ENCODE measurements at places on chromosomes 4 and X.

DNA sequence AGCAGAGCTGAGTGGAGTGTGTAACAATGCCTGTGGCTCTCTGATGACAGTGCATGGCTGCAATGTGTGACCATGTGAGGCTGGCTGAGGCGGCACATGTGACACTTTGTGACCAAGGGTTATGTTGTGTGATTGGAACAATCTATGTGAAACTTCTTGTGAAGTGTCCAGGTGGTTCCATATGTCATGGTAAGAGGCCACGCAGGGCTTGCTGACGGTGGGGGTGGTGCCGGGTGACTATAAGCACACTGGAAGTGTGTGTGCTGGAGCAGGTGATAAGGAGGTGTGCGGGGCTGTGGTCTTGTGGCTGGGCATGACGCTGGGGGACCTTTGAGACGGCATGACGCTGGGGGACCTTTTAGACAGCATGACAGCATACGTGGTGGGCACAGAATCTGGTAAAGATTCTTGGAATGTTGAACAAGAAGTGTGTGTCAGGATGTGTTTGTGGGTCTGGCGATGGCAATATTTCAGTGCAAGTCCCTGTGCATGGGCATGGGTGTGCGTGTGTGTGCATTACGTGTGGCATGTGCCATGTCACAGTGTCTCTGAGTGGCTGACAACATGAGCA, 7.4 kb upstream of the HDAC6 start:
- no peak for DNase-seq

DNA sequence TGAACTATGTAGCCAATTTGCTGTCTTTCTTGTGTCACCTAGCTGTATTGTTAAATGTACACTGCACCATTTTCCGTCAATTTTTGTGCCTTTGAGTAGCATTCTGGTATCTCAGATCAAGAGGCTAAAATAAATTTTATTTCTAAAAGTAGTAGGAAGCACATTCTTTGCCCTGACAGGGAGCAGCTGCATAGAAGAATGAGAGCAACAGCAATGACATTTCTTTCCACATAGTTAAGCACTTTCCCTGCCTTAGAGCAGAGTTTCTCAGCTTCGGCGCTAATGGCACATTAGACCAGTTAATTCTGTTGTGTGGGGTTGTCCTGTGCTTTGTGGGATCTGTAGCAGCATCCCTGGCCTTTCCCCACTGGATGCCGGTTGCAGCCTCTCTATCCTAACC, 173.9 kb downstream of the CHIC2 start:
- no peak for DNase-seq

GRCh38 chr4:48340965-48341775, at the start of gene SLAIN2:
Gene SLAIN2, plus strand, starts transcription at chr4:48341529. Its CDS starts 211 bp downstream, at chr4:48341740.
- peak; percentile 98 for DNase-seq

- DNase-seq, result no peak
Observed at GRCh38 chrX:134794692-134795091, 136.4 kb upstream of the PLAC1 start.

- peak; percentile 94 for DNase-seq
Observed at GRCh38 chrX:23742697-23743622, at the start of gene ACOT9. Gene ACOT9, minus strand, starts transcription at chrX:23743276. Its CDS starts 132 bp downstream, at chrX:23743144.

- no peak for DNase-seq
Observed at GRCh38 chr4:2256781-2257191, 5.1 kb downstream of the MXD4 start.

- no peak for DNase-seq
Observed at GRCh38 chr4:150207871-150208270, 129.6 kb downstream of the DCLK2 start.

GRCh38 chr4:121829511-121829910, 5.8 kb upstream of the CCNA2 start:
- no peak for DNase-seq

GRCh38 chrX:24235084-24235710, 78.7 kb downstream of the SUPT20HL2 start:
- DNase-seq, result no peak

- peak; percentile 10 for DNase-seq
Observed at GRCh38 chr4:177093964-177094363, 215.7 kb upstream of the NEIL3 start.

DNA sequence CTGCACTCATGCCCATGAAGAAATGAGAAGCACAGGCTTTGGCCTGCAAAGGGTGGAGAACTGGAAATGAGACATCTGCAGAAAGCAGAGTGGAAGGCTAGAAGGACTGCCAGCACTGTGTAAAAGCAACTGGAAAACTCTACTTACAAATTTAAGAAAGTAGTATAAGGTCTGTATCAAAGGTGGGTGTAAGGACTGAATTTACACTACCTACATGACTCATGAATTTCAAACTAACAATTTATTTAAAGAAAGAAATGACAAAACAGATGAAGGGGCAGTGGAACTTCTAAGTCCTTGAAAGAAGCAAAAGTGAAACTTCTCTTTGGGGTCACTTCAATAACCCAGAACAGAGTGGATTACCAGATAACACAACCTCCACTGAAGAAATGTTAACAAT, 71.2 kb downstream of the SLC10A7 start:
- peak; percentile 35 for DNase-seq

- no peak for DNase-seq
Observed at GRCh38 chrX:9286234-9286633, 178.6 kb upstream of the TBL1X start.

GRCh38 chr4:168487282-168488035, 7.2 kb upstream of the DDX60L start:
- DNase-seq, result peak; percentile 17

DNA sequence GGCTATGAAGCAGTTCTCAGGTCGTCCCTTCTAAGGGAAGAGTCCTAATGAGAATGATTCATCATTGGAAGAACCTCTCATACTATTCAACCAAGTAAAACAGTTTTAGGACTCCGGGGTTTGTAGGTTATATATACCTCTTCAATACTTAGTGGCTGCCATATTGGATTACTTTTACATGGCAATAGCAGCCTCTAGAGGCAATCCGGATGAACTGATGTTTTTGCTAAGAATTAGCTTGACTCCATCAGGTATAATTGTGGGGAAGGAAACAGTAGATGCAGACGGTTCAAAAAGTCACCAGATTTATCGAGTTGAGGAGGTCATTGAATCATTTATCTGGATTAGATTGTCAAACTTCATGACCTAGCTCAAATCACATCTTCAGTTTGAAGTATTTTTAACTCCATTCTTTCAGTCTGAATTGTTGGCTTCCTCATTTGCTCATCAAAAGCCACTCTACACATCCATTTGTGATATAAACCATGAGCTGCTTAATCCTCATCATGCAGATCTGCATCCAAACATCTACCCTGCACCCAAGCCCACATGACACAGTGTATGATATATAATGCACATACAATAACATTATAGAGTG, 28.4 kb downstream of the GUCY1B1 start:
- DNase-seq, result peak; percentile 49

GRCh38 chr4:179695175-179695574, 2252.9 kb upstream of the AGA start:
- no peak for DNase-seq

DNA sequence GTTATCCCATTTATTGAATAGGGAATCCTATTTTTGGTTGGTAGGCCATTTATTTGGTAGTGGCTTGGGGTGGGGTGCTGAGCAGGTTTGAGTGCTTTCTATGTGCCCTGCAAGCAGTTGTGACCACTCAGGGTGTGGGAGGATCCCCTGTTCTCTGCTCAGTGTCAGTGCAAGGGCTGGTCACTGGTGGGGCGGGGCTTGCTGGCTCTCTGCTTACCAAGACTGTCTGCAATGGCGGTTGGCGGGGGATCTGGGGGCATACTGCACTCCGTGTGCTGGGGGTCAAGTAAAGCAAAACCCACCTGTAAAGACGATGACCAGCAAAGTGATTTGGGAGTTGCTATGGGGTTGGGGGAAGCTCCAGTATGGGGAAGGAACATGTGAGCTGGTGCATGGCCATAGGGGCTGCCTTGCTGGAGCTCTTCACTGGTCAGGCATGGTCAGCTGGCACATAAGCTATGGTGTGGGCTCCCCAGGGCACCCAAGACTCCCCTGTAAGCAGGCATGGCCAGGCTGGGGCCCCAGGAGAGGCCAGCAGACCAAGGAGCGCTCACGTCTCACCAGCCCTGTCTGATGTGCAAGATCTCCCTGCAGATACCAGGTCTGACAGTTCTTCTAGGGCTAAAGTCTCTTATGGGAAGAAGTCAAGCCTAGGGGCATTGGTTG, 83.0 kb upstream of the GRXCR1 start:
- DNase-seq, result no peak

Measured in AG20443 (cell line).